ENCODE measurements at places on chromosomes 6 and 20.
A peak's percentile ranks its signal among the peaks of the same experiment; 100 is the strongest.

GRCh38 chr20:17776551-17776950 lies 76.8 kb downstream of the BANF2 start:
- no peak for DNase-seq

GRCh38 chr6:53258076-53258773 lies 90.5 kb downstream of the ELOVL5 start:
- no peak for DNase-seq

DNA sequence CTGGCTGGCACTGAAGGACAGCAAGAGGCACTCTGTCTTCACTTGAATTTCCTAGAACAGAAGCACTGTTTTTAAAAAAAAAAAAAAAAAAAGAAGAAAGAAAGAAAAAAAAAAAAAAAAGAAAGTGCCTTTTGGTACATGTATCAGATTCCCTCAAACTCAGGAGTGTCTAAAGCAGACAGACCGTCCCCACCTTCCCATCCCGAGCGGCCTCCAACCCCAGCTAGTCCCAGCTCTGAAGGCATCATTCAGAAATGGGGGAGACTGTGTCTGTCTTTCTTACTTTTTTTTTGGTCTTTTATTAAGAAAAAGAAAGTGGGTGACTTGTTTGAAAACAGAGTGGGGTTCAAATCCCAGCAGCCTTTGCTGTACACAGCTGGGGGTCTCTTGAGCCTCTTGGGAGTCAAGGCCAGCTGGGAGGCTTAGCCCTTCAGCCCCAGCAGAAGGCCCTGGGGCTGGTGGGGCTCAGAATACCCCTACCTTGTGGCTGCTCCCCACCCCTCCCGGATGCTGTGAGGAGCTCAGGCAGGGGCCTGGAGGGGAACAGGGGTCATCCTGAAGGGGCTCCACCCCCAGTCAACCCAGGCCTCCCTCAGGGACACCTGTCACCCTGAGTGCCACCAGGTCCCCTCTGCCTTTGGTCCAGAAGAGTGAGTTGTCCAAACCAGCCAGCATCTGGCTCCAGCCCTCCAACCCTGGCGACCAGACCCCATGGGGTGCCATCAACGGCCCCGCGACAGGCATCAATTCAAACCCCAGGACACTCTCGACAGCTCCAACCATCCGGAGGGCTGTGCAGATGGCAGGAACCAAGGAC lies 128.3 kb downstream of the TAF4 start:
- no peak for DNase-seq

GRCh38 chr6:75546381-75546780 lies 52.8 kb upstream of the FILIP1 start:
- no peak for DNase-seq

DNA sequence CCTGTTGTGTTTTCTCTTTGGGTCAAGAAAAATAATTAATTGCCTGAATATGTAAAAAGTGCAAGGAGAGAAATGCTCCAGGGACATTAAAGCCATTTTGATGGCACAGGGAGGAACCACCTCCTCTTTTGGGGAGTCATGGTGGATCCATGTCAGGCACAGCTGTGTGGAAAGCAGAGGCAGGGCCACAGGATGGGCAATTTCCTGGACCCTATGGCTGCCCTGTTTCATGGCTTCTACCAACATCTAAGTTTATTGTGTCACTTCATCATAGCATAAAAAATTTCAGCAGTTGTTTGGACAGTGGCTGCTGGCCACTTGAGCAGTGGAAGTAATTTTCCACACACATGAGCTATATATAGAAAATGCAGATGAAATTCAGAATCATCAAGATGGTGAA lies 238.2 kb downstream of the SYNE1 start:
- no peak for DNase-seq

DNA sequence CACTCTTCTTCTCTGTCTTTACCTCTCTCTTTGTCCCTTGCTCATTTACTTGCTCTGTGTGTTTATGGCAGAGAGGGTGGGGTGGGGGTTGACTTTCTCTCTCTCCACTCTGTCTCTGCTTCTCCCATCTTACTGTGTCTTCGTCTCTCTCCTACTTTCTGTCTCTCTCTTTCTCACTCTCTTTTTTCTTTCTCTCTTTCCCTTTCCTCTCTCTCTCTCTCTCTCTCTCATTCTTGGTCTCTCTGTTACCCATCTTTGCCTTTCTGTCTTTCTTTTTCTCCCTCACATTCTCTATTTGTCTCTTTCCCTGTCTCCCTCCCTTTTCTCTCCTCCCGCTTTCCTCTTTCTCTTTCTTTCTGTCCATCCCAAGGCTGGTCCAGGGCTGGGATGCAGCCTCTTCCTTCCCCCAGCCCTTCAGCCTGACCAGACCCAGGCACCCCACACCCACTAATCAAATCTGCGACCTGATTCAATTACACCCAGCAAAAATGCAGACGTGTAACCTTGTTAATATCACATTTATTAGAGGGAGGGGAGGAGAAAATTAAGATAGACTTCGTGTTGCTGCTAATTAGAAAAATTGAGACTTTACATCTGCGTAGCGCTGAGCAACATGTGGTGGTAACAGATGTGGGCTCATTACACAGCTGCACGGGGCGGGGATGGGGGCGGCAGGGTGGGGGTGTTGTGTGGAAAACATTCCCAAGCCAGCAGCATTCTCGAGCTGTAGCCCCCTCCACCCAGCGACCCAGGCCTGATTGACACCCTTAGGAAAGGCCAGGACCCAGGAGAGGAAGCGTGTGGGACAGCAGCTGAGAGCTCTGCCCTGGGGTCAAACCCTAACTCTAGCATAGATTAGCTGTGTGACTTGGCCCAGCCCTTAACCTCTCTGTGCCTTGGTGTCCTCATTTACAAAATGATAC lies 124.9 kb upstream of the MAFB start:
- DNase-seq = no peak

- no peak for DNase-seq
Measured at GRCh38 chr6:34858681-34859080, 29.2 kb downstream of the TAF11 start.

GRCh38 chr6:33313105-33313708 lies 671 bp downstream of the TAPBP start:
- DNase-seq = peak; percentile 29

DNA sequence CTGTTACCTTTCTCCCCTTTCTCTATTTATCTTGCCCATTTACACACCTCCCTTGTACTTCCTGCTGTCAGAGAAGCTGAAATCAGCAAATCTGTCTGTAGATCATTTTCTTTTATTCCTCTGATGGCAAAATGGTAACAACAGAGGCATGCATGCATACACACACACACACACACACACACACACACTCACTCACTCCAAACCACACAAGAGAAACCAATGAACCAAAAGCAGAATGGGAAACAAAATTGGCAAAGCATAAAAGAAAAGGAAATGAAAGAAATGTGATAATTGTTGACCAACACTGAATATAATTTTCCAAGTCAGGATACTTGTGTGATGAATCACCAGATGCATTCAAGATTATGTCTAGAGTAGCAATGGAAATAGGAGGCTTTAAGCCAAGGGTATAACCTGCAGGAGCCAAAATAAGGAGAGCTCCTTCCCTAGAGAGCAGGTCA lies 172.4 kb downstream of the PLCB4 start:
- no peak for DNase-seq

GRCh38 chr6:70163795-70164194 lies 139.1 kb downstream of the COL9A1 start:
- no peak for DNase-seq

DNA sequence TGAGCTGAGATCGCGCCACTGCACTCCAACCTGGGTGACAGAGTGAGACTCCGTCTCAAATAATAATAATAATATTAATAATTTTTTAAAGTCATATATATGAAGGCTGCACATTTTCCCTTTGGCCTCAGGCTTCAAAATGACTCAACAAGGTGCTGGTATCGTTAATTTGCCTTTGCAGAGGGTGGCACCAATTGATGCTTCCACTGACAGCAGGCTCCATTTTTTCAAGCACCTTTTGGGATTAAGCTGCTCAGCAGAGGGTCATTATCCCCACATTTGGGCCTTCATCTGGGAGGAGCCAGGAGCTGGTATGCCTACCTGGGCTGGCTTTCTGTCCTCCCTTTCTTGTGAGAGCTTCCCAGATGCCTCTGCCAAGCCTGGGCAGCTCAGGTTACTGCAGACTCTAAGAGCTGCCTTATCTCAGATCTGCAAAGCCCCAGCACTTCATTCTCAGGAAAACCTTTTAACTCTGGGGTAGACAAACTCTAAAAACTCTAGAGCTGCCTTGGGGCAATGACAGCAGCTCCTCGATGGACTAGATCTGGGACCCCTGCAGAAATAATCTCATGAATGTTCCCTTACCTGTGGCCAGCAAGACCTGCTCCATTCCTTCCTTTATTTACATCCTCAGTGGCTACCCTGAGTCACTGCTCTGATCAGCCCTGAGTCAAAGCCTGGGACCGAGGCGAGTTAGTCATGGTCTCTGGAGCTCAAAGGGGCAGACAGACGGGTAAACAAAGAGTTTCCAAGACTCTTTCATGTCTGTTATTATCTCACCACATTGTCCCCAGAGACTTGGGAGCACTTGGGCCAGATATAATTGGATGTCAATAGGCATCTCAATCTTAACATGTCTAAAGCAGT lies 80.0 kb upstream of the EYA2 start:
- DNase-seq = no peak
